ENCODE measurements at places on chromosomes 2 and 18.

DNA sequence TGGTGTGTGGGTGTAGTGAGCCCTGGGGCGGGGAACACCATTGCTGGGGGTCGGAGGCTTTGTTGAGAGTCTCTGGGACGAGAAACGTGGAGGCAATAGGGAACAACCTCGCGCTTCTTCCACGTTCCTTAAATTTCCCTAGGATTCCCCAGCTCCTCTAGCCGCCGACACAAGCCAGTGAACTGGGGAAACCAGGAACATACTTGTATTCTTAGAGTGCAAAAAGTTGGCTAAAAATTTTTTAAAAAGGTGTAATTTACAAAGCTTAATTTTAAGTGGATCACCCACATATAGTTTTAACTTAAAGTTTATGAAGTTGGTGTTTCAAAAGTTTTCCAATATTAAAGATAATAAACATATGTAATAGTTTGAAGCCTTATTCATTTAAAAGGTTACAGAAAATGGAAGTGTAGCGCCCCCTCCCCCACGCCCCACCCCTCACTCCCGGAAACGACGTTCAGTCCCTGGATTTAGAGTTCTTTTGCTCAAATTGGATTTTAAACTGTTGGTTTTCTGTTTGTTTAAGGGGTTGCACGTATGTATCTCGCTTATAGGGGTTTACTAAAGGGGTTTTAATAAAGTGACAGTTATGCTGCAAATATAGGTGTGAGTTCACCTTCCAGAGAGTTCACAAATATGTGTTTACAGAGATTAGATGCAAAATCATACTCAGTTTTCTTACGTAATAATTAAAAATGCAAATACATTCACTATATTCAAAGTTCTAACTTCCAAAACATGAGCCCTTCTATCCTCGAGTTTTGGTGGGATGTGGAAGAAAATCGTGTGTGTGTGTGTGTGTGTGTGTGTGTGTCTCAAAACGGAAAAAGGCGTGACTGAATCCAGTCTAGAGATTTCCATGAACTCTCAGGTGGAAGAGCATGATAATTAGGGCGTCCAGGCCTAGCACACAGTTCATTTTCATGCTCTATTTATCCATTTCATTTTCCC lies 872 bp downstream of the DSG2 start:
- no peak for DNase-seq

- DNase-seq: no peak
Observed at GRCh38 chr18:70503060-70503459, 214.2 kb downstream of the SOCS6 start.

- no peak for DNase-seq
Observed at GRCh38 chr2:165120740-165121467, 82.9 kb downstream of the SCN3A start.

GRCh38 chr2:239169311-239170048 lies 231.3 kb downstream of the HDAC4 start:
- DNase-seq: no peak

DNA sequence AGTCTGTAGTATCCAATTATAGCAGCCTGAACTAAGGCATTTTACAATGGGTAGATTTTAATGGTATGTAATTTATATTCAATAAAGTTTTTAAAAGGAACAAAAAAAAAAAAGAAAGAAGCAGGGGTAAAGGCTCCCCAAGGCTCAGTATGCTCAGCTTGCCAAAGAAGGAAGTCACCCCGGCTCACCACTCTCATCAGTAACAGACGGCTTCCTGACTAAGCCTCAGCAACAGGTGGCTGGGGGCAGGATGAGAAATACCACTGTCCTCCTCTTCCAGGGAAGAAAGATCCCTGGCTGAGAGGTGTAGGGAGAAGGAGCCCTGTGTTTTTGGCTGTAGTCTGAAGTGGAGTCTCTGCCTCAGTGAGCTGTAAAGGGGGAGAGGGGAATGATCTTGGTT lies 121.2 kb downstream of the ARHGEF4 start:
- DNase-seq: no peak

- no peak for DNase-seq
Observed at GRCh38 chr2:232937278-232937906, 67.3 kb downstream of the SNORC start.
